ENCODE measurements at places on chromosomes 2 and 18.

GRCh38 chr18:48743886-48744285 lies 205.1 kb downstream of the CTIF start:
- no peak for DNase-seq

DNA sequence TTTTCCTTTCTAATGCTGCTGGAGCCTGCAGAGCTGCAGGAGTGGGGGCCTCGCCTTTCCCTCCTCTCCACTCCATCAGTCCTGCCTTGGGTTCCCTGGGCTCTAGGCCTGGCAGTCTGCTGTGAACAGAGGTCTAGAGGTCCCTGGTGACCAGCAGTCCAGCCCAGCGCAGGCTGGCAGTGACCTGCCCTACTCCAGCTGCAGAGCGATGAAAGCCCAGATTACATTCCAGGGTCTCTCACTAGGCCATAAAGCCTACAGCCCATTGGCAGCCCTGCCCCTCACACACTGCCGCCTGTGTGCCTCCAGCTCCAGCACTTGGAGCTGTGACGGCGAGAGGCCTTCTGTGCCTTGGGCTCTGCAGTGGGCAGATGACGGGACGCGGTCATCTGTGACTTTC lies 14.8 kb upstream of the MAL start:
- DNase-seq, result no peak

DNA sequence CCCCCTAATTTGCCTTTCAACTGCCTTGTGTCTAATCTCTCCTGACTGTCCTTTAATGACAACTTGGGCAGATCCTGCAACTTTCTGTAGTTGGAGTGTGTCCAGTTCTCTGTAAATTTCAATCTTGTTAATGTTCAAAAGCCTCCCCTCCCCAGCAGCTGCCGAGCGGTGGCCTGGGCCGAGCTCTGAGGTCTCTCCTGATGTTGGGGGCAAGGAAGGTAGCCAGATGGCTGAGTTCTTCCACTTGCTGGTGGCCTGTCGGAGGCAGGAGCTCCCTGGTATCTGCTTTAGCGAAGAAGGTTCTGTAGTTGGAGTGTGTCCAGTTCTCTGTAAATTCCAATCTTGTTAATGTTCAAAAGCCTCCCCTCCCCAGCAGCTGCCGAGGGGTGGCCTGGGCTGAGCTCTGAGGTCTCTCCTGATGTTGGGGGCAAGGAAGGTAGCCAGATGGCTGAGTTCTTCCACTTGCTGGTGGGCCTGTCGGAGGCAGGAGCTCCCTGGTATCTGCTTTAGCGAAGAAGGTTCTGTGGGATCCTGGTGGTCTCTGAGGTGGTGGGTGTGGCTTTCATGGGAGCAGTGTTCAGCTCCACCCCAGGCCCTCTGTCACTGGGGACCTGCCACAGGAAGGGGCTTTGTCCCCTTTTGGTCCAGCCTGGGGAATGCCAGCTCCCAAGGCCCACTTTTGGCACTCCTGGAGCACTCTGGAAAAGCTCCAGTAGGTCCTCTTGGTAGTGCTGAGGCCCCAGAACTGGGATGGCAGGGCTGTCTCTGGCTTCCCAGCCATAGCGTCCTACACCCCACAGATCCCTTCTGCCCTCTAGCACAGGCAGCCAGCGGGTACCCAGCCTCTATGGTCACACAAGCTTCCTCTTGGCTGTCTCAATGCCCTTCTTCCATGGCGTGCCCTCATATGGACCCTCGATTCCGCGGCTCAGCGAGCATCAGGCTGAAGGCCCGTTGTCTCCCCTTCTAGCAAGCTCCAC lies 211.9 kb downstream of the ALPK2 start:
- DNase-seq, result no peak

DNA sequence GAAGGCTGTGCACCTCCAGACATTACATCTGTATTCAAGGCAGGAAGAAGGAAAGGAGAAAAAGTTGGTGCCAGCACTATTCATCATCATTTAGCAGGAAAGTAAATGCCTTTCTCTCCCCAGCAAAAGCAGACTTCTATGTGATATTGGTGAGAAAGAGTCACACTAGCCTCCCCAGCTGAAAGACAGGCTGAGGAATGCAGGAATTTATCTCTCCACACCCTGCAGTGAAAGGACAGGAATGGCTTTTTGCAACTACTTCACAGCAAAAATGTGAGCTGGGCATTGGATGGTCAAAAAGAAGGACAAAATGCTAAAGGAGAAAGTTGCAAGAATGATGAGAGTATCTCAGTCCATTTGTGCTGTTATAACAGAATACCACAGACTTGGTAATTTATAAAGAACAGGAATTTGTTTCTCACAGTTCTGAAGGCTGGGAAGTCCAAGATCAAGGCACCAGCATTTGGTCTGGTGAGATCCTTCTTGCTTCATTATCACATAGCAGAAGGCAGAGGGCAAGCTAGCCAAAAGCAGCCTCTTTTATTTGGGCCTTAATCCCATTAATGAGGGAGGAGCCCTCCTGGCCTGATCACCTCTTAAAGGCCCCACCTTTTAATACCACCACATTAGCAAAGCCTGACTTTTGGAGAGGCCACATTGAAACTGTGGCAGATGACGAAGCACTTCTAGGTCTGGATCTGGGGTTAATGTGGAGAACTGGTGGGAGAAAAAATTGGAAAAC lies 388.1 kb upstream of the SLC14A2 start:
- DNase-seq, result no peak

- DNase-seq, result no peak
These were observed 1.1 kb upstream of the GPR55 start for GRCh38 chr2:230925879-230926765.

- DNase-seq, result no peak
These were observed 8.8 kb downstream of the SIX2 start for GRCh38 chr2:45000341-45000901.

GRCh38 chr2:4635289-4635688 lies 931.9 kb downstream of the DCDC2C start:
- no peak for DNase-seq

- DNase-seq, result no peak
These were observed 199.7 kb downstream of the MYO3B start for GRCh38 chr2:170377500-170378207.

GRCh38 chr2:203489531-203489930 lies 45.6 kb downstream of the RAPH1 start:
- no peak for DNase-seq

- DNase-seq, result no peak
These were observed 230.4 kb downstream of the TWIST2 start for GRCh38 chr2:239078128-239078924.

GRCh38 chr2:794554-795241 lies 117.5 kb upstream of the TMEM18 start:
- no peak for DNase-seq

- DNase-seq, result no peak
These were observed 336.0 kb upstream of the TNP1 start for GRCh38 chr2:217195658-217196446.

GRCh38 chr2:240917009-240917683 lies 11.0 kb downstream of the CROCC2 start:
- DNase-seq, result no peak

GRCh38 chr18:6734726-6735430 lies 5.4 kb downstream of the ARHGAP28 start:
- no peak for DNase-seq

DNA sequence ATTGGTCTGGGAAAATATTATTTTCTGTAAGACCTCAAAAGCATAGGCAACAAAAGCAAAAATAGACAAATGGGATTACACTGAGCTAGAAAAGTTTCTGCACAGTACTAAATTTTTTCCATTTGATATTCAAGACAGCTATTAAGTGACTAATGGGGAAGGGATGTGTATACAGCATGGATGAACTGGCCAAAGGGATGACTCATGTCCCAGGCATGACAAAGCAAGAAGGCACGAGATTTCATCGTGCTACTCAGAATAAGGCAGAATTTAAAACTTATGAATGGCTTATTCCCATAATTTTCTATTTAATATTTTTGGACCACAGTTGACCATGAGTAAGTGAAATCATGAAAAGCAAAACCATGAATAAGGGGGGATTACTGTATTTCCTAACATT lies 1250.1 kb upstream of the GYPC start:
- peak; percentile 3 for DNase-seq

- no peak for DNase-seq
These were observed 24.9 kb downstream of the EFHD1 start for GRCh38 chr2:232658217-232658785.

DNA sequence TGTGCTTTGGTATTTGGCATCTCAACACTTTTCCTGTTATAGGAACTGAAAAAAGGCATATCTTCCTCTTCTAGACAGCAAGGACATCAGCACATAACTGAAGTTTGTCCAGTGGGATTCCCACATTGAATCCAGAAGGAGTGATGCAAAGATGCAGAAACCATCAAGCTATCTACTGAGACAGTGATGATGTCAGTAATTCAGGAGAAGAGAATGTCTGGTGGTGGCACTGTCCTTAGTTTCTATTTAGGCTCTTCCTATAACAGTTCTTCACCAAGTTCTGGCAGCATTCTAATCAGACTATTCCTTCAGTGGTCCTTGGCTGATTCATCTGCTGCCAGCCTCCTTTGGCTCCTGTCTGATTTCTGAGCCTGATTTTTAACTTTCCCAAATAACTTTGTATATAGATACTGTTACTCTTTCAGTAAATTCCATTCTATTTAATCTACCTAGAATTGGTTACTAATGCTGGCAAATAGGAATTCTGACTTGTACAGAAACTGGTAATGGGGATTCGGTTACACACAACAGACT lies 56.6 kb upstream of the AGPS start:
- no peak for DNase-seq

- DNase-seq, result no peak
These were observed 18.0 kb upstream of the YWHAQ start for GRCh38 chr2:9648821-9649220.

GRCh38 chr2:4791488-4791887 lies 900.7 kb upstream of the SOX11 start:
- DNase-seq, result no peak

- no peak for DNase-seq
These were observed 77.6 kb downstream of the KIF5C start for GRCh38 chr2:148952621-148953020.

GRCh38 chr2:112839407-112840067 lies 3.0 kb upstream of the IL1B start:
- DNase-seq, result no peak

- no peak for DNase-seq
These were observed 87.5 kb upstream of the KCNE4 start for GRCh38 chr2:222964376-222965031.

DNA sequence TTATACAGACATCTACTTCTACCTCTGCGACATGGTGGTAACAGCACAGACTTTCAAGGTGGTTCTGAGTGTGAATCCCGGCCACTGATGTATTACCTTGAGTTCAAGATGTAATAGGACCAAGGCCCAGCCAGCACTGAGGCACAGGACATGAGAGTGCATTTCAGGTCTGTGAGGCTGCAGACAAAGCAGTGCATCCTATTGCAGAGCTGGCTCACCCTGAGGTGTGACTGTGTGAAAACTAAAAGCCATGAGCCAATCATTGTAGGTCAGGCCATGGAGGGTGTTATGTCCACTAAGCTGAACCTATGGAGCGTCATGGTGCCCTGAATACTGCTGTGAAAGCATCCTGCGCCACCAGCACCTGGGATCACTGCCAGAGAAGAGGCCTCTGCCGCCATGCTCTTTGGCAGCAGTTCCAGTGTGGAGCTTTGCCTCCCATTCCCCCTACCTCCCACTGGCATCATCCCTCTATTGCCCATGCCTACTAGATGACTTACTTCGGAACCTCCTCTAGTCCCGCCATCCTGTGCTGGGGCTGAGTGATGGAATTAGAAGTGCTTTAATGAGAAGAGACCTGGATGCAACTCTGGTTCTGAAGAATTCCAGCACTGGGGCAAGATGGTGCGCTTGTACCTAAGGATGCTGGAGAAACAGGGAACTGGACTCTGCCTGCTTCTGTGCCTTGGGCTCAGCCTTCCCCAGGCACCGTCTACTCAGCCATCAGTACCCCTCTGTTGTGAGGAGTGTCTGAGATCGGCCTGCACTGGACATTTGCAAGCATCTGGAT lies 112.0 kb upstream of the RMDN2 start:
- DNase-seq, result no peak

GRCh38 chr2:43508209-43508608 lies 87.6 kb downstream of the THADA start:
- DNase-seq, result no peak

GRCh38 chr18:49738721-49739120 lies 74.6 kb downstream of the ACAA2 start:
- no peak for DNase-seq

DNA sequence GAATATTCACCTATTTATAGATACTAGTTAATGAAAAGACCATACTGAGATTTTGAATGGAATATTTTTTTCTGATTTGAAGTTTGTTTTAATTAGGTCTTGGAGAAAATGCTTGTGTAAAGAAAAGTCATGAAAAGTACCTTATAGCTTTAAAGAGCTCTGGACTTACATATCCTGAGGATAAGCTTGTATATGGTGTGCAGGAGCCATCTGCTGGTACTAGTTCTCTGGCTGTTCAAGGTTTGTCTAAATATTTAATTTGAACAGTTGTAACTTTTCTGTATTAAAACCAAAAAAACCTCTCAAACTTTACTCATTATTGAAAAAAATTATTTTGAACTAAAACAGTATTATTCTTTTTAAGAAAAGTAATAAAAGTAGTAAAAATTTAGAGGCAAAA lies 50.1 kb downstream of the UBR3 start:
- no peak for DNase-seq

DNA sequence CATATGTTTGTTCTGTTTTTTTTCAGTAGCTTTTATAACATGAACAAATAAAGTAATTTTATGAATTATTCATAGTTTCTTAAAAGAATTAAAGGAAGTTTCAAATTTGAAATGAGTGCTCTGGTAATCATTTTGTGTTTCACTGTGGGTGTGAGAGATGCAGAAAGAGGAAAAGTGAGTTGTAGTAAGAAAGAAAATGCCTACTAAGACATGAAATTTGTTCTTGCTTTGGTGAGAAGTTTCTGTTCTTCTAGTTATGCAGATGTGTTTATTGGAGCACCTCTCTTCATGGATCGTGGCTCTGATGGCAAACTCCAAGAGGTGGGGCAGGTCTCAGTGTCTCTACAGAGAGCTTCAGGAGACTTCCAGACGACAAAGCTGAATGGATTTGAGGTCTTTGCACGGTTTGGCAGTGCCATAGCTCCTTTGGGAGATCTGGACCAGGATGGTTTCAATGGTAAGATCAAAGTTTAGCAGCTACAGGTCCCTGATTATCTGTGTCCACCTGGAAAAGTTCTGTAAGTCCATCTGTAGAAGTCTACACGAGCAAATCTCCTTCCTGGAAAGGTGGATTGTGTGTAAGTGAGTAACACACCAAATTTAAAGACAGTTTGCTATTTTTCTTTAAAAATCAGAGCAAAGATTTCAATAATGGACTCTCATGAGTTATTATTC lies 51.4 kb downstream of the ITGAV start:
- no peak for DNase-seq

GRCh38 chr2:24015562-24016375 lies 5.9 kb downstream of the MFSD2B start:
- DNase-seq, result no peak

DNA sequence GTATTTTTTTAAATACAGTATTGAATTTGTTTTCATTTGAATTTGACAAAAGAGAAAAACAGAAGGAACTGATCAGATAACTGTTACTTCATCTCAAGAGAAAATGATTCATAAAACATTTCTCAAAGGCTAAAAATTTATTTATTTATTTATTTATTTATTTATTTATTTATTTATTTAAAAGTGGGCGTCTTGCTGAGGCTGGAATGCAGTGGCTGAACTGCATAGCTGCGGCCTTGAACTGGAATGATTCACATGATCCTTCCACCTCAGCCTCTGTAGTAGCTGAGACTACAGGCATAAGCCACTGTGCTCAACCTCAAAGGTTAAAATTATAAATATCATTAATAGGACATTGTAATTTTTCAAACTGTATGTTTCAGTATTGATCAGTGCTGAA lies 4.5 kb upstream of the PUM2 start:
- no peak for DNase-seq

- DNase-seq, result no peak
These were observed 28.5 kb downstream of the GRHL1 start for GRCh38 chr2:9979977-9980376.

- no peak for DNase-seq
These were observed 52.4 kb downstream of the FAM168B start for GRCh38 chr2:131040661-131041401.
